ENCODE measurements at places on chromosomes 16 and 17. TPM values are rescaled to one million over a fixed set of nuclear protein-coding genes. Genes with fewer than 3 reads are reported as not detected.

Gene PRSS36
- 1.1 TPM for total RNA-seq

Gene NSRP1
- 28.1 TPM for total RNA-seq

Gene GRAPL
- total RNA-seq, result 0.12 TPM

Gene STXBP4
- total RNA-seq, result 2.8 TPM

Gene FLII
- total RNA-seq, result 238 TPM

Gene CHP2
- not detected for total RNA-seq

Gene NIP7
- 69.1 TPM for total RNA-seq

Gene GSG1L
- not detected for total RNA-seq

Gene MYH8
- not detected for total RNA-seq

Gene MT3
- total RNA-seq, result 0.79 TPM

Gene OR3A3
- total RNA-seq, result not detected

Gene PTX4
- not detected for total RNA-seq

Gene CD300E
- total RNA-seq, result not detected

Gene MMP25
- 0.90 TPM for total RNA-seq
